ENCODE measurements at places on chromosomes 1 and 21.

DNA sequence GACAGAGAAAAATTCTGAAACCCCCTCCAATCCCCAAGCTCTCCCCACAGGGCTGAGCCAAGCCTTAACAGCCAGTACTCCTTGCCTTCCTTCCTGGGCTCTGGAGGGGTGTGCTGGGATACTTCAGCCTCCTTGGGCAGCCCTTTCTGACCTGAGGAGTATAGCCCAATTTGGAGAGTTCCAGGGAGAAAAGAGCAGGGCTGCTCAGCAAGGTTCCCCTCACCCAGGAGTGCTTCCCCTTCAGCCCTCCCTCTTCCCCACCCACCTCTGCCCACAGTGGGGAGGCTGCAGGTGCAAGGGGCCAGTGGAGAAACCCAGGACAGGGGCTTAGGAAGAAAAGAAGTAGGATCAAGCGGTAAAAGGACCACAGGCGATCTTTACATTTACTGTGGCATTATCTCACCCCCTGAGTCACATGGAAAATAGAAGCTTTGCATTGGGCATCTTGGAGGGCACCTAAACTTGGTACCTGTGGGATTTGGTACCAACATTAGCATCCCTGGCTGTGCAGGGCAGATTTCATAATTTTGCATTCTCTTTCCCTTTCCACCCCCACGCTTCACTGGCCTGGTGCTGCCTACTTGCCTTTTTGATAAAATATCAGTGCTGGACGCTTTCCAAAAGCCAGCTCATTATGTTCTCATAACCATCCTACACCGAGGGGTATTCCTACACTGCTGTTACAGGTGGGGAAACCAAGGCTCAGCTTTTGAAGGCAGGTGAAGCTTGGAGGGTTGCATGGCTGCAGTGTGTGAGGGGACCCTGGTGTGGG, 2.8 kb upstream of the ADORA1 start:
- DNase-seq, result no peak

DNA sequence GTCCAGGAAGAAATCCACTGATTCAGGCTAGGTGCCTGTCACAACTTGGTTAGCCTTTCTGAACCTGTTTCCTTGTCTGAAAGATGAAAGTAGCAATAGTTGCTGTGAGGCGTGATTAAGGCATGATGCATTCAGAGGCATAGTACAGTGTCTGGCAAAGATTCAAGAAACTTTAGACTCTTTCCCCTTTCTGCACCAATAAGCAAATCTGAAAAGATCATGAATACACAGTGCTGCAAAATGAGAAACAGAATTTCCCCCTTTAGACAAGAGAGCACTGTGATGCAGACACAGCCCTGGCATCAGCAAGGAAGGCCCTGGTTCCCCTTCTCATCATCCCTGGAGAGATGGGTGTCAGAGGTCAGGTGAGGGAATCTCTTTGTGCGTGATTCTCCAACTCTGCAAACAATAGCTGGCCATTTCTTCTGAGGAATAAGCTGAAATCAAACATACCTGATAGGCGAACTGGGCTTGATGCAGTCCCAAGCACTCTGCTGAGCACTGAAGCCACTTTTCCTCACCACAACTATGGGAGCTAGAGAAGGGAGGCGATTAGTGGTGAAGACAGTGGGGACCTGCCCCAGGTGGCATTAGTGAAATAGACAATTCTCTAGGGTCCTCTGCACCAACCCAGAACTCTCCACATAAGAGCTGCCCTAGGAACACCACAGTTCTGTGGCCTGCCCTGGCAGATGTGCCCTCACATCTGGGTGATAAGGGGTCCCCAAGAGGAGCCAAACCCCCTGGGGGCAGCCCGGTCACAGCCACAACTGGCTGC, 41.7 kb downstream of the ITPKB start:
- DNase-seq, result no peak

DNA sequence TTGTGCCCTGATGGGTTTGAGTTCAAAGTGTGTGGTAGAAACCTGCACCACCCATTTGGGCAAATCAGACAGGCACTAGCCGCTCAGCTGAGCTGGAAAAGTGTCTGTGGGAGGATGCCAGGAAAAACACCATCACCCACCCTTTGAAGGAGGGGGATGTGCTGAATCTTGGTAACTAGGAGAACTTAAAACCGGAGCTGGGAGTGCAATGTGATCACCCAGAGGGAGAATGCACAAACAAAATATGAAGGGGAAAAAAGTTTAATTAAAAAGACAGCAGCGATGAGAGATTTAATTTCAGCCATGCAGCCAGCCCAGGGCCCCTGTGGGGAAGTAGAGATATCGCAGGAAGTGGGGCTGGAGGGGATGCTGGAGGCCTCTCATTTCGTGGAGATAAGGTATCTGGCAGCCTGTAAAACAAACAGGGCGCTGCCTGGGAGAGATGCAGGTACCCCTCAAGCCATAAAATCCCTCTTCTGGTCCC, 86.8 kb upstream of the BCAR3 start:
- no peak for DNase-seq

DNA sequence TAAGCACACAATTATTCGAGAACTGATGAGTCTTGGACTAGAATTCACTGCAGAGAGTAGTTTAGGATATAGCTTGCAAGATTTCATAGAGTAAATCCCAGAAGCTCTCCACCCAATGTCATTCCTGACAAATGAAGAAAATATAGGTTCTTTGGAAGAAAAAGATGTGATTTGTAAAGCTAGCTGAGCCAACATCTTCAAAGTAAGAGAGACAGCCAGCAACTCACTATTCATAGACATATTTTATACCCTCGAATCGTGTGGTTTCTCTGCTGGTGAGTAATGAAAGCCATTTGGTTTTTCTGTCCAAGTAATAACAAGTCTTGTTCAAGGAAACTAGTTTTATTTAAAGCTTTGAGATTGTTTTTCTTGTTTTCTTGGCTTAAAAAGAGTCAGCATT, 165.7 kb upstream of the SYT6 start:
- no peak for DNase-seq

DNA sequence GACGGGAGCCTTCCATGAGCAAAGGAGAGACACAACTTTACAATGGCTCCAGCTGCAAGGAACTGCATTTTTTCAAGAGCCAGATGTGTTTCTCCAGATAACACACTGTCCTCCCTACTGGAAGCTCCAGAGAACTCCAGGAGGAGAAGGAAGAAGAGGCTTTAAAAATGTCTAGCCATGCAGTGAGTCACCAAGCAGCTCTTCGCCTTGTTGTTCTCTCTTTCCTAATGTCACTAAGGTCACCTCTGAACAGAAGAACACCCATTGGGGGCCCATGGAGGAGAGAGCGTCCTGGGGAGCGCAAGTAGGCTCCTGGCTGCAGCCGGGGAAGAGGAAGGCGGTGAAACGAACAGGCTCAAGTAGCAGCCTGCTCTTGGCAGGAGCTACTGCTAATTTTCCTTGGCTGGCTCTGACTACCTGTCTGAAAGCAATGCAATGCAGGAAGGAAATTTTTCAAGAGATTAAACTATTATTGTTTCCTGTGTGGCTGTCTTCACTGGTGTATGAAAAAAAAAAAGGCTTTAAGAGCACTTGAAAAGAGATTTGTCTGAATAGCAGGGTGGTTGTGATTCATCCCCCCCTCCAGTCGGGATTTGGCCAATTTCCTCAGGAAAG, 321.9 kb downstream of the SETD4 start:
- DNase-seq, result no peak

DNA sequence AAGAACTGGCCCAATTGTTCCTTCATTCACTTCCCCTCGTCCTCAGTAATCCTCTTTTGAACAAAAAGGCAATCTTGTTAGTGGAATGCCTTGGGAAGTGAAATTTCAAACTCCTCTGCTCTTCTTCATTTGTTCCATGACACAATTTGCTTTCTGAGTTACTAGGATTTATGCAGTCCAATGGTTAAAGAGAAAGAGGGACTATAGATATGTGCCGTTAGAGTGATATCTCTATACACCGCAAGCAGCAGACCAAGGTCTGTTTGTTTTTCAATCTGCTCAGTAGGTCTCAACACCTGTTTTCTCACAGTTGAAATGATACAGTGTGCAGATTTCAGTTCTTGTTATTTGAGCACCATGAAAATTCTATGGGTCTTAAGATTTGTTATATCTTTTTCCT, 244.0 kb downstream of the DNM3 start:
- DNase-seq, result no peak

GRCh38 chr1:96002969-96003964, 718.3 kb upstream of the PTBP2 start:
- no peak for DNase-seq

GRCh38 chr1:81113688-81114087, 687.0 kb upstream of the ADGRL2 start:
- no peak for DNase-seq

DNA sequence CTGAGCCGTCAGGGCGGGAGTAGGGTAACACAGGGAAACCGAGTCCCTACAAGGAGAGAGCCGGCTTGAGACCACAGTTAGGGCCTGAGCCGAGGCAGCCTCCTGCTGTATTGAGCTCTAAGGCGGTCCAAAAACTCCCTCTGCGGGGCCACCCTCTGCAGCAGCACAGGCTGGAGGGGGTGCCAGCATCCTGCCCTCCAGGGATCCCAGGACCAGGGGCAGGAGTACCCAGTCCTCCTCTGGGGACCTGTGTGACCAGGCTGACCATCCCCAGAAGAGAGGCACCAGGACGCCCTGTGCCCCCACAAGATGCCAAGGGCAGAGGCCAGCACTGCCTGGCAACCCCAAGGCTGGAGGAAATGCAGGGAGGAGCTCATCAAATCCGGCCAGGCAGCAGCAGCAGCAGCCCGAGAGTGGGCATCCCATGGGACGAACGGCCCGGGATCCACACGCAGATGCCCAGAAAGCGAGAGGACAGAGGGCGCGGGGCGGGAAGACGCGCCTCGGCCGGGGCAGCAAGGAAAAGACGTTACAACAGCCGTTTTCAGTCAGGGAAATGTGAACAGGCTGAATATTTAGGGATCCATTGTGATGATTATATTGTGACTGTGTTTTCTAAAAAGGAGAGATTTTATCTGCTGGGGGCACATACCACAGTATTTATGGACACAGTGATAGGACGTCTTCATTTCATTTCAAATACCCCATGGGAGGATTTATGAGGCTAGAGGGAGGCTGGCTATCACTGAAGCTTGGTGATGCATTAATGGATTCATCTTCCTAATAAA, 57.1 kb upstream of the COL18A1 start:
- DNase-seq, result no peak

DNA sequence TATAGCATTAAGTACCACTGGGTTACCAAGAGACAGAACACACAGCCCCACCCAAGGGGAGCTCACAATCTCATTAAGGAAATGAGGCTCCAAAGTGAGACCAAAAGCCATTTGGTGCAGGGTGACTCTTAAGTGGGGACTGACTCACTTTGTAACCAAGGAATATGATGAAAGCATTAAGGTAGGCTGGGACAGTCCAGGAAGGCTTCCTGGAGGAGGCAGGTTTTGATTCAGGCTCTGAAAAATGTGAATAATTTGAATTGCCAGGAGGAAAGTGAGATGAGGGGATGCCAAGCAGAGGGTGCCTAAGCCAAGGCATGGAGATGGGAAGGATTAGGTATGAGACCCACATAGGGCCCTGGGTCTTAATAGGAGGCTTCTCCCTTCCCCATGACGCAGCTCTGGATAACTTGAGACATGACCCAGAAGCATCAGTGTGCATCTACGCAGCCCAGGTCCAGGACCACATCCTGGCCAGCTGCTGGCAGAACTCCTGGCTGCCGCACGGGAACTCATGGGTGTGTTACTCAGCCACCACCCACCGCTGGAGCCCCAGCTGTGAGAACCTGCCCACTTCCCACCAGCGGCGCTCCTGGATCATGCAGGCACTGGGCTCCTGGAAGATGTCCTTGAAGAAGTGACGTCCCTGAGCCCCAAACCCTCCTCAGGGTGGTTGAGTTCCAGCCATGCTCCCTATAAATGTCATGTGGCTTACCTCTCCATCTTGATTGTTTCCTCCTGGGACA, 5.9 kb upstream of the TTC4 start:
- DNase-seq, result no peak

DNA sequence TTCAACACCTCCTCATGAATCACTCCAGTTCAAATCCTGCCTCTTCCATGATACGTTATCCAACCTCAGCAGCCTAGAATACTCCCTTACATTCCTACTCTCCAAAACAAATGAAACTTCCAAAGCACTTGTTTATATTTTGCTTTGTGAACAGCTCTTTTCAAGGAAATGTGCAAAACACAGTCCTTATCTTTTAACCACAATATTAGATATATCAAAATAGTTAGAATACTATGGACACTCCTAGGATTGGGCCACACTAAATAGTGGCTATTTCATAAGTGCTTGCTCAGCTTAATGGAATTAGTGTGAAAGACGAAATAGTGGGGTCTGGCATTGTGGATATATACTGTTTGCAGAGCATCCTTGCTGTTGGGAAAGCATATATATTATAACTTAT, 173.5 kb downstream of the ZC3H11B start:
- DNase-seq, result no peak

GRCh38 chr1:193656841-193657240, 470.4 kb upstream of the B3GALT2 start:
- DNase-seq, result no peak

DNA sequence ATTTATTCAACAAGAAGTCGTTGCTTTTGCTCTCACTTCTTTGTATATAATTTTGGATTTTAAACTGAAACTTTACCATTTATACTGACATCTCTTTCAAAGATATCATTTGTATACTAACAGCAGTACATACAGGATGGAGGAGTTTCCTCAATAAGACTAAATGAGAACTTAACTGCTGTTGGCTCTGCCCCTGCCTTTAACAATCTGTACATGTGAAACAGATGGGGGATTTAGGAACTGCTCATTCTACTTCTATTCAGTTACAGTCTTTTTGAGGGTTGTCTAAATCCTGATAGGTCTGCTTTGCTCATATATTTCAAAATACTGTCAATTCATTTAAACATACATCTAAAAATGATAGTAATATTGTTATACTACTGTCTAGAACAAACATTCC, 663.2 kb downstream of the ADGRL2 start:
- DNase-seq, result no peak

- no peak for DNase-seq
Measured at GRCh38 chr1:215418876-215419447, 148.1 kb upstream of the KCTD3 start.

GRCh38 chr1:217599154-217599553, 31.7 kb downstream of the GPATCH2 start:
- DNase-seq, result no peak

GRCh38 chr1:247459507-247459906, 1.6 kb upstream of the OR2B11 start:
- no peak for DNase-seq

- no peak for DNase-seq
Measured at GRCh38 chr1:201489643-201490261, 17.2 kb downstream of the CSRP1 start.

- DNase-seq, result no peak
Measured at GRCh38 chr1:115536279-115536816, 105.4 kb upstream of the VANGL1 start.

- no peak for DNase-seq
Measured at GRCh38 chr1:91851130-91852010, 34.6 kb downstream of the TGFBR3 start.
